Colonic mucosa (tissue), 4 donors: ENCODE measurements at places on chromosomes 1 and 21. TPM values are rescaled to one million over a fixed set of nuclear protein-coding genes. Genes with fewer than 3 reads are reported as not detected.

DNA sequence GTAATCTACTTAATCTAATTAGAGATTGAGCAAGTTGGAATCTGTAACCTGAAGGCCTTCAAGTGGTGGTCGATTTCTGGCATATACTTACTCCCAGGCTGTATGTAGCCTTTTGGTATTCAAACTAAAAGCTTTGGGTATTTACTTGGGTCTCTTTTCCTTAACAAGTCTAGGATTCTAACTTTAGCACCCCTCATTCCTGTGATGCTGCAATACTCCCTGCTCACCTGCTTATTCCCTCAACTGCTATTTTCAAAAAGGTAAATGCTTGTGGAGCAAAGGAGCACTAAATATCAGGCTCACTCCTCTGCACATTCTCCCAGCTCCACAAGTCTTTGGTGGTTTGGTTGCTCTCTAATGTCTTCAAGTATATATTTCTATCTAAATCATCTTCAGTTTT is 68.0 kb upstream of the CYYR1 start:
- no peak for DNase-seq

GRCh38 chr1:198747127-198747526 is 108.3 kb downstream of the PTPRC start:
- no peak for DNase-seq

DNA sequence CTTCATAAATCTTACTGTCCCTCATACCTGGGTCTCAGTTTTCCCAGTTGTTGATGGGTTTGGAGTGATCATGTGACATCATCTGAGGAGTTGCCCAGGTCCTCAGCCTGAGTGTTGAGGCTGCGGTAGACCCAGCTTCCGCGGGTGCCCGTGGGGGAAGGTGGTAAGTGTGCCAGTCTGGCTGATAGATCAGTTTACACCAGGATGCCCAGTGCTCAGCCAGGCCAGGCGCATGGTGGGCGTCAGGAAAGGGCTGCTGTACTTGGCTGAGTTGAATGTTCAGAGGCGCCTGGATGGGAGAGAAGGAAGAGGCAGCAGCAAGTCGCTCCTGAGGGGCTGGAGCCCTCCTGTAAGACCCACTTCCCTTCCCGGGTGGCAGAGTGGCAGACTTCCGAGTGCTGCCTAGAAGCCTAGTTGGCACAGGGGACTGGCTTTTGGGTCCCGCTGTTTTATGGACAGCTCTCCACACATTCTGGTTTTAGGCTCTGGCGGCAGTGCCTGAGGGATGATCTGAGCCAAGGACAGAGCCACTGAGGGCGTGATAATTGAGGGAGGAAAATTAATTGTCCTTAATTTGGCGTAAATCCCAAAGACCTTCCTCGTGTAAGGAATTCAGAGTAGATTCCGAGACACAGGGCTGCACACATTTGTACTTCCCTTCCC is 35.8 kb downstream of the PTPRF start:
- DNase-seq = no peak

The C1orf105 gene
- not detected for total RNA-seq

GRCh38 chr1:151347523-151348246 is 633 bp upstream of the RFX5 start:
- DNase-seq = no peak

DNA sequence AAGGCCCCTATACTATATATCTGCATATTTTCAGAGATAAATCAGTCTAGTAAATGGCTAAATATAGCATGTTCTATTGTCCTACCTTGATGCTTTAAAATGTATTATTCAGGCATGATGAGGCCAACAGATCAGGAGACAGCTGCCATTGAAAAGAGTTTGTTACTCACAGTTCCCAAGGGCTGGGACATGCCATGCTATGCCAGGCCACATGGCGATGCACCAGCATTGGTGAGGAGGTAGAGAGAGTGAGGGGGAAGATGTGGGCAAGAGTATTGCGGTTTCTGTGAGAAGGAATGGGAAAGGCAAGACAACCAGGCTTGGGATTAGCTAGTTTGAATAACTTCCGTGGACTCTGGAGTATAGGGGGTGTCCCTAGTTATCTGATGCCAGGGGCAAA is 316.5 kb downstream of the DISC1 start:
- no peak for DNase-seq

GRCh38 chr1:55441489-55441888 is 226.3 kb upstream of the USP24 start:
- DNase-seq = no peak

DNA sequence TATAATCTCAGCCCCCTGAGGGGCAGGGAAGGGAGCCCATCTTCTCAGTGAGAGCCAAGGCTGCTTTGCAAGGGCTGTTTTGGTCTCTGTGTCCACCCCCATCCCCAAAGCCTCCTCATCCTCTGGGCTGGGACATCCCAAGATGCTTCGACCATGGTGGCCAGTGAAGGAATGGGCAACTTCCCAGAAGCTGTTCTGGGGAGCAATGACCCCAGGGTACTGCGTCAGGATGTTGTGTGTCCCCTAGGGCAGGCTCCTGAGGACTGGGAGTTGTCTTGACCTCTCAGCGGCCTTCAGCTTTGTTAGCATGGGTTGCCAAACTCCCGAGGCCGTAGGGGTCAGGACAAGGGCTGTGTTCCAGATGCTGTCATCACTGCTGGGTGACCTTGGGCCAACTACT is 238.4 kb upstream of the POU3F1 start:
- DNase-seq = no peak

GRCh38 chr1:208122612-208123358 is 121.4 kb downstream of the PLXNA2 start:
- no peak for DNase-seq

The NECTIN4 gene
- total RNA-seq = 7.8 TPM

The UBL4B gene
- total RNA-seq = not detected

DNA sequence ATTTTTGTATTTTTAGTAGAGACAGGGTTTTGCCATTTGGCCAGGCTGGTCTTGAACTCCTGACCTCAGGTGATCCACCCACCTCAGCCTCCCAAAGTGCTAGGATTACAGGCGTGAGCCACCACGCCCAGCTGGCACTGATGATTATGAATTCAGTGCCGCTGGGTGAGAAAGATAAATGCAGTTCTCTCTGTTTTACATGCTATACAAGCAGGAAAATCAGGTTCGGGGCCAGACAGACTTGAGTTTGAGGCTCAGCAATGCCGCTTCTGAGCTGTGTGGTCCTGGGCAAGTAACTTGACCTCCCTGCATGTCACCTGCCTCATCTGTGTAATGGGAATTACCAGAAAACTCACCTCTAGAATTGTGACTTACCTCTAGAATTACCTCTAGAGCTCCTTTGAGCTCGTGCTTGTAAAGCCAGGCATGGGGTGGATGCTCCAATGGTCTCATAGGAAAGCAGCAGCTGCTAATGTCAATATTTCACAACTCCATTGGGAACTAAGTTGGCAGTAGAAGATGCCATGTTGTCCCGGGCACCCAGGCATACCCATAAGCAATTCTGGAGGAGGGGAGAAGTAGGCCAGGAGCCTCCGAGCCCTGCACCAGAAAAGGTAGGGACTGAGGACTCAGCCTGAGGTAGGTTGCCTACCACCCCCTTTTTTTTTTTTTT is 119.8 kb upstream of the SLC25A33 start:
- no peak for DNase-seq

DNA sequence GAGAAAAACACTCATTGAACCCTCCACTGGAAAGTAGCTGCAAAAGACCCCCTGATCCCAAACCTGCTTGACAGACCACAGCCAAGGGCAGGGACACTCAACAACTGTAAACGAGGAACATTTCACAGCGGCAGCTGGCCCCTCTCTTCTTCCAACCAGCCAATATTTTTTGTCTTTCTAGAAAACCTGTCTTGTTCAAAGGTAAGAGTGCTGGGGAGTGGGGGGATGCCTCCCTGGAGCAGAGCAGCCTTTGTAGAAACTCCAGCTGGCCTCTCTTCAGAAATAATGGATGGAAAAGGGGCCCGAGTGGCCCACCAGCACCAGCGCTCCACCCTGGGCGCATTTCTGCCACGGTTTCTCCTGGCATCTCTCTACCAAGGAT is 384.0 kb downstream of the RRAGC start:
- DNase-seq = no peak

DNA sequence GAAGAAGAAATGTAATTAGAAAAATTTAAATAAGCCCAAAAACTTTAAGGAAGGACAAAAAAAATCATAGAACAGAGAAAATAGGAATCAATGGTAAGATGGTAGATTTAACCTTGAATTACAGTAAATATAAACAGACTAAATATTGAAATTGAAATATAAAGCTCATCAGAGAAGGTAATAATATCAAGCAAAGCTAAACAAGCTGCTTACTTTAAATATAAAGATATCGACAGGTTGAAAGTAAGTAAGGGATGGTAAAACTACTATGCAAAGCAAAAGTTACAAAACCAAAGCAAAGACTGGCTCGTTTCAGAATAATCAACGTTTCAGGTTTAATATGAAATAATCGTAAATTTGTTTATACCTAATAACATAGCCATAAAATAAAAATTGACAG is 137.0 kb upstream of the KCNJ15 start:
- DNase-seq = no peak

The GSTM1 gene
- total RNA-seq = not detected

DNA sequence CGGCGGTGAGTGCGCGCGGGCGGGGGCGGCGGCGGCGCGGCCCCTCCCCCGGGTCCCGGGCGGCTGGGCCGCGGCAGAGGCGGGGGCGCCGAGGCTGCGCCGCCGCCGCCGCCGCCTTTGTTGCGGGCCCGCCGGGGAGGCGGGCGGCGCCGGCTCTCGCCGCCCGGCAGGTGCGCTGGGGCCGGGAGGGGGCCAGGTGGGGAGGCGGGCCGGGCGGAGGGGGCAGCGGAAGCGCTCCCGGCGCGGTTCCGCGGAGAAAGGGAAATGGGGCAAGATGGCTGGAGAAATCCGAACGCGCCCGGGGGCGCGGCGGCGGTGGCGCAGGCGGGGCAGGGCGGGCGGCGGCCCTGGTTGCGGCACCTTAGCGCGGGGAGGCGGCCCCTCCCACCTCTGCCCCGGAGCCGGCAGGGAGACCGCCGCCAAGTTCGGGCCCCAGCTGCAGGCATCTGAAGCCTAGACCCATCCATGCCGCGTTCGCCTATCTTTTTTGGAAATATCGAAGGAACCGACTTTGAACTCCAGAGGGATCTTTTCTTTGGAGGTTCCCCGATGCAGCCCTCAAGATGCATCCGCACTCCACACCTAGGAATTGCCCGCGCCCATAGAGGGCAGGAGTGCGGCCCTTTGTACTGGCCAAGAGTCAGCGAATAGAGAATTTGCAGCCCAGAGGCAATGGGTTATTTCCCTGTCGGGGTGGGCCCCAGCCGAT is 479 bp downstream of the POGK start:
- peak; percentile 70 for DNase-seq

The DCST1 gene
- not detected for total RNA-seq

GRCh38 chr1:5296095-5296494 is 641.7 kb downstream of the AJAP1 start:
- no peak for DNase-seq

The MPL gene
- not detected for total RNA-seq

GRCh38 chr1:16920951-16921350 is 780 bp upstream of the CROCC start:
- no peak for DNase-seq

- DNase-seq = no peak
These were observed 57.5 kb upstream of the GUCA2A start for GRCh38 chr1:42221952-42222606.

DNA sequence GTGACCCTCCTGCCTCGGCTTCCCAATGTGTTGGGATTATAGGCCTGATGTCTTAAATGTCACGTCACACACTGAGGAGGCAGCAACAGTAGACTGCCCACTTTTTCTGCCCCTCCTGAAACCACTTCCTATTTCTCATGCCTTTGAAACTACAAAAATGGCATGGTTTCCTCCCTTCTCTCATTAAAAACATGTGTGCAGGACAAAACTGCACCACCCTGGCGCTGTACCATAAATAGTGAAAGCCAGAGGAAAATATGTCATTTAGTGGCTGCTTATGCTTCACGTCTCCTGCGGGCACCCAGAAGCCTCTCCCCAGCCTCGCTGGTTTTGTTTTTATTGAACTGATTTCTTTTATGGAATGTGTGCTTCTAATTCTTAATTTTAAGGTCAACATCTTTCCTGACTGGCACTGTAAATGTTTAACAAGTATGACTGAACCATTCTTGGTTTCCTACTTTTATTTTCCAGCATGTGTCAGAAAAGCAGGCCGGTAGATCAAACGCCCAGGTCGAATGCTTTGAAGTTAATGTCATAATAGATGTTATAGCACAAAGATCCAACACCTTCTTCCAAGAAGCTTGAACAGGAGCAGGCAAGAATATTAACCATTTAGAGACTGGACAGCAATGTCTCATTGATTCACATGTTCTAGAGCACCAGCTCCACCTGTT is 59.6 kb upstream of the C1orf87 start:
- DNase-seq = peak; percentile 29

DNA sequence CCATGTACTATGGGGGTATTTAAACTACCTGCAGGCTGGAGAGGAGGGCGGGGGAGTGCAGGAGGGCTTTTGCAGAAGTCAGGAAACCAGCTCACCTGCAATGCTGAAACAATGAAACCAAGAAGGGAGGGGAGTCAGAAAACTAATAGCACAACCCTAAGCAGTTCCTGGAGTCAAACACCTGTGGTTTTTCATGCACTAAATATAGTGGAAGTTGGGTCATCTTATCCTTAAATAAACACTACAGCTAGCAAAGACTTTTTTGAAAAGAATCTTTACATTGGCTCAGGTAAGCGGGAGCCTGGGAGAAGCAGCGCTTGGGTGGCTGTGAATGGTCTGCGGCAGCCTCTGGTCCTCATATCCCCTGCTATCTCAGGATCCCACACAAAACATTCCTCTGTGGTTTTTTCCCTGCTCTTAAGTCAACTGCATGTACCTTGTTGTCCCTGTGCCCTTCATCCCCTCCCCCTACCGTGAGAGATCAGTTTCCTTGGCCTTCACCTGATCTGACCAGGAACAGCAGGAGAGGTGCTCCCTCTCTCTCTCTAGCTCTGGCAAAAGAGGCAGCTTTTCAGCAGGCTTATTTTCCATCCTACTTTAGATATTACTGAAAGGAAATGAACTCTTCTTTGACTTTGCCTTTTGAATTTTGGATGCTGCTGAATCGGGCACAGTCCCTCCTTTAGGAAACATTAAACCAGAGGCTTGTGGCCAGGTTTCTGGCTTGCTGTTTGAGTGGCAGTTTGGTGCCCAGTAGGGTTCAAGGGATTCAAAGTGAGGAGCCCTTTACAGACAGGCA is 26.6 kb downstream of the TENT5C start:
- no peak for DNase-seq

- DNase-seq = no peak
These were observed 47.1 kb upstream of the ARHGAP29 start for GRCh38 chr1:94284476-94284875.

GRCh38 chr1:70376196-70376595 is 21.7 kb upstream of the ANKRD13C start:
- no peak for DNase-seq

DNA sequence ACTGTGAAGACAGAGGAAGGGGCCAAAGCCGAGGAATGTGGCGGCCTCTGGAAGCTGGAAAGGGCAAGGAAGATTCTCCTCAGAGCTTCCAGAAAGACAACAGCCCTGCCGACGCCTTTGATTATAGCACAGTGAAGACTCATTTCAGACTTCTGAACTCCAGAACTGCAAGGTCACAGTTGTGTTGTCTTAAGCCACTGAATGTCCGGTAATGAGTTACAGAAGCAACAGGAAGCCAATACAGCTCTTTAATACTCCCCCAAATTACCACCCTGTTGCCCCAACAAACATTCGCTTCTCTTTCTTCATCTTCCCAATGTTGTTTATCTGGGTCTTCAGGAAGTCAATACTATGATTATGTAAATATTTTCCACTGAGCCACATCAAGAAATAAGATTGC is 44.0 kb downstream of the ETS2 start:
- DNase-seq = peak; percentile 10

- DNase-seq = no peak
These were observed 192.1 kb upstream of the DAB1 start for GRCh38 chr1:57615956-57616355.

- no peak for DNase-seq
These were observed 304.0 kb downstream of the DUSP10 start for GRCh38 chr1:221437926-221438325.

- no peak for DNase-seq
These were observed 25.1 kb upstream of the HTR1D start for GRCh38 chr1:23242414-23242813.
